ENCODE measurements at places on chromosomes 7 and 10. TPM values are rescaled to one million over a fixed set of nuclear protein-coding genes. Genes with fewer than 3 reads are reported as not detected.
A peak's percentile ranks its signal among the peaks of the same experiment; 100 is the strongest.

Gene SPDYE8
- not detected for total RNA-seq

DNA sequence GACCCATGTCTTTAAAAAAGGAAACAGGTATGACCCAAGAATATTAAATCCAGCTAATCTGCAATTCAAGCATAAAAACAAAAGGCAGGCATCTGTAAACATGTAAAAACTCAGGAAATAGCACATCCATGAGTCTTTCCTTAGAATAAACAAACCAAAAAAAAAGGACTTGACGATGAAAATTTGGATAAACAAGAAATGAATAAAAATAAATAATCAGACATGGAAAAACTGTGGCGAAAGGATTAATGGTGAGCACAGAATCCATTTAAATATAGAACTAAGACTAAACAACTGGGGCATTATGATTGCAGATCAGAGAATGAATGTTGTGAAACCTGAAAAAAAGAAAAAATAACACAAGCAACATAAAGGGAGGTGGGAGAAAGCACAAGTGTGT is 170.1 kb downstream of the DOCK4 start:
- DNase-seq = no peak
- H3K27me3 ChIP-seq = no peaks in the 10 kb centered on the region
- H3K36me3 ChIP-seq = no peaks in the 10 kb centered on the region
- no peak overlapping the region for H3K27ac ChIP-seq
- peaks cover 7% of the 10 kb centered on the region for H3K4me1 ChIP-seq
- no peak overlapping the region for H3K4me3 ChIP-seq

DNA sequence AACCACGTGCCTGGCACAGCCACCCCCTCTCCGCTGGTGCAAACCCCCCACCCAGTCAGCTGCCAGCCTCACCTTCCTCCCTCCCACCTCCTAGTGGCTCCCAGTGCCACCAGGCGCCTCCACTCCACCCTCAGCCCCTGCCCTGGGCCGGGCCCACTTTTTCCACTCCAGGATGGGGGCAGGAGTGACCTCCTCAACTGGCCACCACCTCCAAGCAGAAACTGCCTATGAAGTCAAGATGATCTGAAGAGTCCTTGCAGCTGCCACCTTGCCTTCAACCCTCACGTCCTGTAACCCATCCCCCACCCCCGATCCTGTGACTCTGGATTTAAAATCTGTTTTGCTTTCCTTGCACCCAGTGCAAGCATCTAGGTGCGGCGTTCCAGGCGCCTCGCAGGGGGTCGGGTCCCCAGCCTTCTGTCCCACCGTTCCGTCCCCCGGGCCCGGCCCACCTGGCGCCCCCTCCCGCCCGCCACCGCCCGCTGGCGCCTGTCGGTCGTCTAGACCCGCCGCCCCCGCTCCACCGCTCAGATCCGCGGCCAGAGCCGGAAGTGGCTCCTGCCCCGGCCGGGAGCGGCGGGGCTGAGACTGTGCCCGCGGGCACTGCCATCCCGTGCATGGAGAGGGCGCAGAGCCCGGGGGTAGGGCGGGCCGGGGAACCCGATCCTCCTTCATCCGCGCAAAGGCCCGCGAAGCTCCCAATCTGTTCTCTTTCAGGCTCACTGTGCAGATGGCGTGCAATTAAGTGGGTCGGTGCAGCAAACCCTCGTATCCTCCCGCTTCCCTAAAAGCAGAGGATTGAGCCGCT is 51.2 kb upstream of the GTF2I start:
- peaks cover 3% of the 10 kb centered on the region for H3K36me3 ChIP-seq
- H3K27me3 ChIP-seq = no peaks in the 10 kb centered on the region
- H3K27ac ChIP-seq = peak overlapping the region; percentile 90
- peak; percentile 78 for DNase-seq
- H3K4me3 ChIP-seq = peak overlapping the region; percentile 61

- no peak overlapping the region for H3K4me3 ChIP-seq
- no peaks in the 10 kb centered on the region for H3K36me3 ChIP-seq
- H3K4me1 ChIP-seq = peaks cover 27% of the 10 kb centered on the region
- peak overlapping the region; percentile 67 for H3K27ac ChIP-seq
- no peaks in the 10 kb centered on the region for H3K27me3 ChIP-seq
Observed at GRCh38 chr10:6558272-6558671, 21.8 kb downstream of the PRKCQ start.

DNA sequence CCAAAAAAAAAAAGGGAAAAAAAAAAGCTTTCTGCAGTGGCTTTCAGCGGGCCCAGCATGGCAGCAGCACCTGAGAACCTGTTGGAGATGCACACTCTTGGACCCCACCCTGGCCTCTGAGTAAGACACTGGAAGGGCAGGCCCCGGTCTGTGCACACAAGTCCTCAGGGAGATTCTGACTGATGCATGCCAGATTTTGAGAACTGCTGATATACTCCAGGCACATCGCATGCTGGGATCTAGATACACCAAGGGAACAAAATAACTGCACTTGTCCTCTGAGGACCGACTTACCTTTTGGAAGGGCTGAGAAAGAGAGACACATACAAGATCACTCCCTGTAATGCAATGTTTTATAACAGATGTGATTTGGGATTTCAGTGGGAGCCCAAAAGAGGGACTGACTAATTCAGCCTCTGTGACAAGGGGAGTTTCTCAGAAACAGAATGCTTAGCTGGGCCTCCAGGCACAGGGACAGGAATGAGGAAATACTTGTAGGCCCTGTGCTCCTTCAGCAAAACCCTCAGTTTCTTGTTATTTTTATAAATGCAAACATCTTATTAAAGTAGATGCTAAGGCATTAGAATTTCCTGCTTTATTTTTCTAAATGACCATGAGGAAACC is 8.2 kb downstream of the EGFR start:
- no peak overlapping the region for H3K4me3 ChIP-seq
- no peaks in the 10 kb centered on the region for H3K36me3 ChIP-seq
- H3K4me1 ChIP-seq = peaks cover 55% of the 10 kb centered on the region
- no peak overlapping the region for H3K27ac ChIP-seq
- no peak for DNase-seq

Gene MYOF
- 9.4 TPM for total RNA-seq

GRCh38 chr7:1359051-1359400 is 100.2 kb downstream of the MICALL2 start:
- H3K27ac ChIP-seq = no peak overlapping the region
- H3K27me3 ChIP-seq = peaks cover 77% of the 10 kb centered on the region
- no peaks in the 10 kb centered on the region for H3K36me3 ChIP-seq
- no peak for DNase-seq

Gene ZKSCAN1
- total RNA-seq = 38.6 TPM

Gene FOXL3
- not detected for total RNA-seq

DNA sequence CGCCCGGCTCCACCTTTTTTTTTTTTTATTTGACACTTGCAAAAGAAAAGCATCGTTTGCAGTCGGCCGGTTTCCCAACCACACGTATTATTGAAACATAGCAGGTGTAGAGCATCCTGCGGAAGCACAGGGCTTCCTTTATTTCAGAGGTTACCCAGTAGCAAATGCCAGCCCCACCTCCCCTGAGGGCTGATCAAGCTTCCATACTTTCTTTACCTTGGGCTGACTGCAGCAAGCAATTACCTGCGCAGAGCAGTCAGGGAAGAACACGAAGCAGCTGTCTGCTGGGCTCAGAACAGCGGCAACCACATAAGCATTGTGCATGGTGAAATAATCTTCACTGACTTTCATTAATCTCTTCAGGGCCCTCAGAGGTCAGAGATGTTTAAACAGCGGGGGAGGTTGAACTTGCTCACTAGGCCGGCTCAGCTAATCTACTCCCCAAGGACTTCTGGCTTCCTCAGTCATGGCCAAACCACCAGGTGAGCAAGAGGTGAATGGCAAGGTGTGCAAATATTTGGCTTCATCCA is 784.7 kb upstream of the AUTS2 start:
- no peak overlapping the region for H3K27ac ChIP-seq
- H3K27me3 ChIP-seq = no peaks in the 10 kb centered on the region
- H3K36me3 ChIP-seq = no peaks in the 10 kb centered on the region
- H3K4me3 ChIP-seq = no peak overlapping the region

- no peak overlapping the region for H3K27ac ChIP-seq
- H3K36me3 ChIP-seq = no peaks in the 10 kb centered on the region
- H3K4me3 ChIP-seq = no peak overlapping the region
- no peak for DNase-seq
- H3K4me1 ChIP-seq = peaks cover 83% of the 10 kb centered on the region
- no peaks in the 10 kb centered on the region for H3K27me3 ChIP-seq
Observed at GRCh38 chr10:104324221-104324686, 14.0 kb downstream of the ITPRIP start.

- DNase-seq = no peak
- H3K27ac ChIP-seq = no peak overlapping the region
- H3K36me3 ChIP-seq = no peaks in the 10 kb centered on the region
Observed at GRCh38 chr10:18282094-18282493, 141.9 kb downstream of the CACNB2 start.

All from psoas muscle (tissue), 8 donors.